Stimulated activated CD4-positive, alpha-beta T cell treated with anti-CD3 and anti-CD28 coated beads, Interleukin-12 subunit alpha, Interleukin-12 subunit beta, amount 100 ng/mL, for 4 hours (primary cell): ENCODE measurements at places on chromosomes 1 and 21.

DNA sequence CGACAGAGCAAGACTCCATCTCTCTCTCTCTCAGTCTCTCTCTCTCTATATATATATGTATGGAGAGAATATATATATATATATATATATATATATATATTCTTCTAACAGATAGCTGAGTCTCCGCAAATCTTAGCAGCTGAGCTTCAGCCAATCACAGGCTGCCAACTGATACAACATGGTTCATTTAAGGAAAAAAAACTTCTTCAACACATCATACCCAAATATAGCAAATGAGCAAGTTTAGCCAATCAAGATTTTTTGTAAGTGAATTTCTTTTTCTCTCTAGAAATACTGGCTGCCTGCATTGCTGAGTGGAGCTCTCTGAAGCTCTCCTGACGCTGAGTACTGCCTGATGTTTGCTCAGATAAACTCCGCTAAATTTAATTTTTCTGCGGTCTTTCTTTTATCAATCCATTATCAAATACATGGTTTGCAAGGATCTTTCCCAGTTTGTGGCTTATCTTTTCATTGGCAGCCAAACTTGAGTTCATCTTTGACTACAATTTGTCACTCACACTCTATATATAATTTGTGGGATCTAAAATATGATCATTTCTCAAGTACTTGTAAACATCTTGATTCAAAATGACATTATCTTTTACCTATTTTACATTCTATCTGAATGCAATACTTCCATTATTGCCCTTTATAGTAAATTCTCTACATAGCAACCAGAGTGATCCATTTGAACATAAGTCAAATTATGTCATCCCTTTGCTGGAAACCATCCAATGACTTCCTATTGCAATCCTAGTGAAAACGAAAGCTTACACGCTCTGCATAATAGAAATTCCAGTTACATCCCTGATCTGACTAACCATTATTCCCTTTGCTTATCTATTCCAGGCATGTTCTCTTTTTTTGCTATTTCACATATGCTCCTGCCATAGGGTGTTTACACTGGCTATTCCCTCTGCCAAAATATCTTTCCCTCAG lies 2131.7 kb downstream of the MRPL39 start:
- no peak for DNase-seq

GRCh38 chr21:33844104-33844889 lies 71.3 kb downstream of the ATP5PO start:
- no peak for DNase-seq

- DNase-seq = no peak
Measured at GRCh38 chr1:177077734-177078499, 86.6 kb downstream of the ASTN1 start.

DNA sequence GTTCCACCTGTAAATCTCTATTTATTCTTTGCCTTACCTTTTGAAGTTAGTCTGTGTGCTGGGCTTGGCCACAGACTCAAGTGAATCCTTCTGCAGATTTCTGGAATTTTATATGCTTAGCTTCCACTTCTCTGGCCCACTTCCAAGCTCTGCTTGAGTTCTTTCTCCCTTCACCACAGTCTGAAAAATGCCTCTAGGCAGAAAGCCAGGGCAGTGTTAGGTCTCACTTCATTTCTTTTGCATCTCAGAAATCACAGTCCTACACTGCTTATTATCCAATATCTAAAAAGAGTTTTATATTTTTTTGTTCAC lies 48.9 kb downstream of the INKA2 start:
- DNase-seq = no peak

GRCh38 chr1:96513136-96513535 lies 208.4 kb upstream of the PTBP2 start:
- DNase-seq = no peak

DNA sequence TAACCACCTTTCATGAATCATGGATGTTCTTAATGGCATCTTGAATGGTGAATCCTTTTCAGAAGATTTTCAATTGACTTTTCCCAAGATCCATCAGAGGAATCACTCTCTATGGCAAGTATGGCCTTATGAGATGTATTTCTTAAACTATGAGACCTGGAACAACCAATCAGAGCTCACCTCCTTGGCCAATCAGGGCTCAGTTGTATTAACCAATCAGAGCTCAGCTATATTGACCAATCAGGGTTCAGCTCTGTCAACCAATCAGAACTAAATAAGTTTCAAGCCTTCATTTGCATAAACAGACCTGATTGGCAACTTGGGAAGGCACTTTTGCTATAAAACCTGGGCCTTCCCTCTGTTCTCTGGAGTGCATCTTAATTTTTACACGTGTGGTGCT lies 13.6 kb upstream of the FAM3B start:
- DNase-seq = no peak

DNA sequence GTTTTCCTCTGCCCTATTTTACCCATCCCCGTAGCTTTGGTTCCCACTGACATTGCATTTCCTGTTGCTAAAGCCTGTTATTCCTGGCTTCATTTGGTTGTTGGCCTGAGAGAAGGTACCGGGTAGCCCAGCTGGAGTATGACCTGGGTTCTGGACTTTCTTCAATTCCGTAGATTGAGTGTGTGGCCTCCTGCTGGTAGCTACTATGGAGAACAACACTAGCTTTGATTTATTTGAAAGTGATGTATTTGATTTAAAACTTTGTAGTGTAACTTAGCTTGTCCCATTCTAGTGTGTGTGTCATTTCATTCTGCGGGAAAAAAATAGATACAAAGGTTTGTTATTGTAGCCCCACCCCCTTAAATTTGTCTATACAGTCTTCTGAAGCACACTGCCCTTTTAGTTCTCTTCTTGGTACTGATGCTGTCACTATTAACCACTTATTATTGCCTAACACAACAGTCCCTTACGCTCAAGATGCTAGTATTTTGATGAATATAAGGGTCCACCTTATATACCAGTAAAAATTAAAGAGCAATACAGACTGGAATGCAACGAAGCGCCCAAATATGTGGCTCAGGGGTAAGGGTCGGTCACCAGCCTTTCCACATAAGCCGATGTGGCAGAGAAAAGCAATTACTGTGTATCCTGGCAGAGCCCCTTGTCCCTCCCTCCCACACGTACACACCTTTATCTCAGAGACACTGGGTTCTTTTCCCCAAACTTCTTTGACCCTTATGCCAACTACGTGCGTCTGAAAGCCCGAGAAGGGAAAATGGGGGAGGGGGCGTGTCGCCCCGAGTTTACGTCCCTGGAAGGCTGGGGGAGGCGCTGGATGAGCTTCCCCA lies 643 bp upstream of the MOV10 start:
- DNase-seq = no peak

DNA sequence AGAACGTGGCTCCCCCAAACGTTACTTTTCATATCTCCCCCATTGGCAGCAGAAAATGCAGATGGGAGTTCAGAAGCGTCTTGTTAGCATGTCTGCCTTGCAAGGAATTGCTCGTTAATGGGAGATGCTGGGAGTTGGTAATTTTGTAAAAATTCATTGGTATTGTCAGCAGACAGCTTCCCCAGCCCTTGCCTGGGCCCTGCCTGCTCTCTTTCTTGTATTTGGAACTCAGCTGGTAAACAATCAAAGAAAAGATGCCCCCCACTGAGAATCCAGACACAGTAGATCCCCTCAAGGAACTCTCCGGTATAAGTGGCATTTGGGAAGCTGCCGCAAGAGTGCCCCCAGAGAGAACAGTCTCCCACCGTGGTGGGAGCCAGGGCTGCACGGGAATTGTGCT lies 94.4 kb upstream of the IGSF21 start:
- DNase-seq = no peak

DNA sequence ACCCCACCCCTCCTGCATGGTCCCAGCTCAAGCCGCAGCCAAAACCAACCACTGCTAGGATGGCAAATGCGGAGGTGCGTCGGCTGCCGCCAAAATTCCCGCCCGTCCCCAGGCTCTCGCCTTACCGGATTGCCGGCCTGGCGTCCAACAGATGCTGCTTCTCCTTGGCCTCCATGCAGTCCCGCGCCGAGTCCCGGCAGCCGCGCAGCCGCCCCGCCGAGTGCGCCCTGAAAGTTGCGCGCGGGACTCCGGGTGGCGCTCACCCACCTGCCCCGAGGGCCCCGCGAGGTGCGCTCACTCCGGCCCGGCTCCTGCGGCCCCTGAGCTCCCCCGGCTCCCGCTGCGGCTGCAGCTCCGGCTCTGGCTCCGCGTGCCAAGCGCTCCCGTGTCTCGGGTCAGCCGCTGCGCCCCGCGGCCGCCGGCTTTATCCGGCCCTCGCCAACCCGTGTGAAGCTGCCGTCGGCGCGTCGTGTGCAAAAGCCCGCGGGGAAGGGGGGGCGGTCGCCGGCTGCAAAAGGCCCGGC lies at the start of gene SLC30A2:
Gene SLC30A2, minus strand, starts transcription at position 397 of the 524 bp plus-strand sequence. Its CDS starts 222 bp downstream, at position 175.
- no peak for DNase-seq

DNA sequence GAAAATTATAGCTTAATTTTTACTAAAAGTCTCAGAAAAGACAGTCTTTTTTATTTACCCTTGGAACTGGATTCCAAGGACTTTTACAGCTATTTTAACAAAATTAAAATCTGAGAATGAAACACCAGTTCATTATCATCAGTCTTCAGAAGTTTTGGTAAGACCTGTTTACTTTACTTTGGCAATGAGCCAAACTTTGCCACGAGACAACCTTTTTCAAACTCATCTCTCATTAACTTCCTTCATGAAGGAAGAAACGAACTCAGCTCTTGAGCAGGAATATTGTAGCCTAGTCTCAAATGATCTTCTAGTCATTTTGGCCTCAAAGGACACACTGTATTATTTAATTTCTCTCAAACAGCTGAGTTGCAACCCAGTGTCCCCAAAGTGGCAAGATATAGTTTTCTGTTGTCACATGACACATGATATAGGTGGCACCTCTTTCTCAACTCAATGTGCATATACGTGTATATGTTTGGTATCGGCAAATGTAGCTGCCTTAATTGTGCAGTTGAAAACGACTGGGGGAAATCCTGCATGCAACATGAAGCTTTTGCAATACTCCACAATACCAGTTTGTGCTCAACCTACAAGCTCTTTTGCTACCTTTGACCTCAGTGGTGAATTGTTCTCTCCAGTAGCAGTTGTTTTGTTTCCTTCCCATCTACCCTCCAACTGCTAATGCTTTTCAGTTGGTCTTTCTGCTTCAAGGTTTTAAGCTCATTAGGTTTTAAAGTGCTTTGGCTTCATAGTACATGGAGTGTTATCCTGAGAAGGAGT lies 8.4 kb upstream of the GNG4 start:
- no peak for DNase-seq

DNA sequence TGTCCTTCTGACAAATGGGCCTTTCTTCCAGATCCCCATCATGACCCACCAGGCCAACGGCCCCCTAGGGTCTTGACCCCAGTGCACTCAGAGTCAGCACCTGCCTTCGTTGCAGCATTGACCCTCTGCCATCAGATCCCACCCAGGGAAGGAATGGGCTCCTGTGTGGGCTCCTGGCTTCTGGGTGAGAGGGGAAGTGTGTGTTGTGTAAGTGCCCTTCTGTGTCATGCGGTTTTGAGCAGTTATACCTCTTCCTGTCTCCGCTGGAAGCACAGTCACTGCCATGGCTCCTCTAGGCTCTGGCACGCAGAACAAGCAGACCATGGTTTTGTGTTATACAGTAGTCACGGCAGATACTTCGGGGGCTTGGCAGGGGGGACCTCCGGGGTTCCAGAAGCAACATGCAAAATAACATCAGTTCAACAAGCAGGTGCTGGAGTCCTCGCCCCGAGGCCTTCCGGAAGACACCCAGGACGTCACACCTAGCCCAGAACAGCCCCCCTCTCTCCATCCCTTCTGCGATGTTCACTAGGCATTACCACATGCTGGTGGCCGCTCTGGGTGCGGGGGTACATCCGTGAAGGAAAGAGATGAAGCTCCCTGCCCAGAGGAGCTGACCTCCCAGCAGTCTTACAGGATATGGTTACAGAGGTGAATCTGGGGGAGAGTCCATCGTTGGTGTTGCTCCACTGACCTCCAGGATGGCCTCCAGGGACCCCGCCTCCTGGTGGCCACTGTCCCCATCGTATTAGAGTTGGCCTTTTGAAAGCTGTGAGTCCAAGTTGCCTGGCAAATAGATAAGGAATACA lies 17.4 kb upstream of the KCNAB2 start:
- DNase-seq = peak; percentile 33

DNA sequence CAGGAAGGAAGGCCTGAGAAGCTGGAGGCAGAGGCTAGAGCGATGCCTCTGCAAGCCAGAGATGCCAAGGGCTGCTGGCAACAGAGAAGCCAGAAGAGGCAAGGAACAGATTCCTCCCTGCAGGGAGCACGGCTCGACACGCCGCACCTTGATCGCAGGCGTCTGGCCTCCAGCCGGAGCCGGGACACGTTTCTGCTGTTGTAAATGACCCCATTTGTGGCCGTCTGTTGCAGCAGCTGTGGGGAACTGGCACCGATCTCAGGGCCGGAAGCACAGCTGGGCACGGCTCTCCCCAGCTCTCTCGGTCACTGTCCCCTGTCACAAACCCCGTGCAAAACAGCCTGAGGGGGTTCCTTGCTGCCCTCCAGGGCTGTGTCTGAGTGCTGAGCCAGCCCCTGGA lies 59.6 kb downstream of the SIK1 start:
- DNase-seq = no peak

DNA sequence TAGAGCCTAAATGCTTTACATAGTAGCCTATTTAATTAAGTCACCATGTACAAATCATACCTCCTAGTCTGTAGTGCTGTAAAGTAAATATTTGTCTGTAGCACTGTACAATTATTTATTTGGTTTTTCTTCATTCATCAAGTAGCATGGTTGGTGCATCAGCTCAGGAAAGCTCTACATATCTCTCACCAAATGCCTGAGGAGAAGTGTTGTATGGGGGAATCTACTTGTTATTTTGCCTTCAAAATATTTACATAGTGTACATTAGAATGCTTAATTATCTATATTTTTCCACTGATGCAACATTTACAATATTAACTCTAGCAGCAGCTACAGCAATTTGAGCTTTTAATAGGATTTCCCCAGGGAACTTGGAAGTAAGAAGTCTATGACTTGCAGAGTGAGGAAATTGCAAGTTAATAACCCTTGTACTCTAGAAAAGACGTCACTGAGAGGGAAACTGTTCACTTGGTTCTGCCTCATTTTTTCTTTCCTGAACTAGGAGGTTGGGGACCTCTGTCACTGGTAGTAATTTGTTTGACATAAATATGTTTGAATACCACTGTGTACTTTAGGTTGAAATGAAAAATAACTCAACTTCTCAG lies 207.4 kb downstream of the PDE4B start:
- DNase-seq = no peak

GRCh38 chr1:66492424-66492823 lies 41.5 kb upstream of the SGIP1 start:
- DNase-seq = no peak

GRCh38 chr1:48750109-48750508 lies 26.6 kb downstream of the BEND5 start:
- DNase-seq = no peak

GRCh38 chr1:42739753-42740700 lies at the start of gene CLDN19:
Gene CLDN19, minus strand, starts transcription at chr1:42740236. Its CDS starts 173 bp downstream, at chr1:42740063.
- DNase-seq = no peak

- no peak for DNase-seq
Measured at GRCh38 chr1:66090859-66091457, 298.3 kb downstream of the PDE4B start.

DNA sequence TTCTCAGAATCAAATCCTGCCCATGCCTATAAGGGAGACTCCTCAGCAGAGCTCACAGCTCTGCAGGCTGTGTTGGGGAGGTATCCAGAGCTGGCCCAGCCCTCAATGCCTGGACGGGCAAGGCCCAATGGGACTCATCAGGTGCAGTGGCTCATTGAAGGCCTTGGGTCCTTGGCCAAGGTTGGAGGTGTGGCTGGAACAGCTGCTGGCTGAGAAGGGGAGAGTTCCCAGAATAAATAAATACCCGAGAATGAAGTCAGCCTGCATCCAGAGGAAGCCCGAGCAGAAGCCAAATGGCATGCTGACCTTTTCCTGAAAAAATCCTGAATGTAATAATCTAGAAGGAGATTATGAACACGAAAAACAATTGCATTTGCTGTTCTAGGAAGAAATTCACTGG lies 25.2 kb upstream of the IKBKE start:
- no peak for DNase-seq
